T-helper 9 cell (primary cell): ENCODE measurements at places on chromosomes 7 and 10.

- no peak for DNase-seq
These were observed 38.1 kb upstream of the PIK3AP1 start for GRCh38 chr10:96758423-96758822.

- no peak for DNase-seq
These were observed 61.9 kb upstream of the CACUL1 start for GRCh38 chr10:118816471-118817168.

GRCh38 chr10:77287647-77288120 is 349.9 kb downstream of the KCNMA1 start:
- no peak for DNase-seq

GRCh38 chr10:33708561-33708960 is 374.1 kb upstream of the NRP1 start:
- no peak for DNase-seq

DNA sequence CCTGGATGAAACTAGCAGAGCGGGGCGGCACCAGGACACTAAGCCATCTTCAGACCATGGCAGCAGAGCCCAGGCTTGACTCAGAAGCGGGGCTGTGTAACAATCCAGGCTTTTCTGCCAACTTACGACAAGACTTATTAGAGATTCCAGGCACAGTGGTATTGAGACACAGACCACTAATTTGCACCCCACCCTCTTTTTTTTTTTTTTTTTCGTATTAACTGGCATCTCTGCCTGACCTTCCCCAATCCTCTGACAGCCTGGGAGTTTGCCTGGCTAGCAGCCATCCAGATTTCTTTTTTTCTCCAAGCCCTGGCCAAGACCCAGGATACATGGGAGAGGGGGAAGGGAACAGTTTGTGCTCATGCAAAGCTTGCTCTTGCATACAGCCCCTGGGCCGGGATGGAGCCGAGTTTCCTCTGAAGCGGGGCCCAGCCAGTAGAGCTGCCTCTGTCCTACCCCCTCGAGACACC is 182.4 kb downstream of the PLXNA4 start:
- no peak for DNase-seq

DNA sequence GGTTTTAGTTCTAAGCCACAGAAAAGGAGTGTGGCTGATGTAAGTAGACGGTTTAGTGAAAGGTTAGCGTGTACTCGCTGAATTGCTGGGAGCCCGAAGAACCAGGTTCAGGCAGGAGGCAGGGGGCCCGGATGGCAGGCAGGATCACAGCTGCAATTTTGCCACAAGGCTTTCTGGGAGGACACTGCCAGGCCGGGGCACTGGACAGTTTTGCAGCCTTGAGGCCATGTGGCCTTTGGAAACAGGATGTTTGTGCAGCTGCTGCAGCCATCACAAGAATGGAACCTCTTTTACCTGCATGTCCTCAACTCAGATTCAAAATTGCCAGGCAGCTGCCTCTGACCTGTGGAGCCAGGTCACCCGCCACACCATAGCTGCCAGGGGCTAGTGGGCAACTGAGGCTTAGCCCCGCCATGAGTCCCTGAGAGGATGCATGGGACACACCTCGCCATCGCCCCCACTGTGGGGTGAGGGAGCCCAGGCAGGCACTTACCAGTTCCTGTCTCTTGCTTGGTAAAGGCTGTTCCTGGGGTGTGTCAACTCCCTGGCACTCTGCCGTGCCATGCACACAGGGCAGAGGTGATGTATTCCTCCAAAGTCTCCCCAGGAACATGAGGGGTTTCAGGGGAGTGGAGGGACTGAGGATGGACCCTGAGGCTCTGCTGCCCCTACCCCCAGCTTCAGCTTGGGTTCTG is 188.6 kb downstream of the RPS24 start:
- no peak for DNase-seq

DNA sequence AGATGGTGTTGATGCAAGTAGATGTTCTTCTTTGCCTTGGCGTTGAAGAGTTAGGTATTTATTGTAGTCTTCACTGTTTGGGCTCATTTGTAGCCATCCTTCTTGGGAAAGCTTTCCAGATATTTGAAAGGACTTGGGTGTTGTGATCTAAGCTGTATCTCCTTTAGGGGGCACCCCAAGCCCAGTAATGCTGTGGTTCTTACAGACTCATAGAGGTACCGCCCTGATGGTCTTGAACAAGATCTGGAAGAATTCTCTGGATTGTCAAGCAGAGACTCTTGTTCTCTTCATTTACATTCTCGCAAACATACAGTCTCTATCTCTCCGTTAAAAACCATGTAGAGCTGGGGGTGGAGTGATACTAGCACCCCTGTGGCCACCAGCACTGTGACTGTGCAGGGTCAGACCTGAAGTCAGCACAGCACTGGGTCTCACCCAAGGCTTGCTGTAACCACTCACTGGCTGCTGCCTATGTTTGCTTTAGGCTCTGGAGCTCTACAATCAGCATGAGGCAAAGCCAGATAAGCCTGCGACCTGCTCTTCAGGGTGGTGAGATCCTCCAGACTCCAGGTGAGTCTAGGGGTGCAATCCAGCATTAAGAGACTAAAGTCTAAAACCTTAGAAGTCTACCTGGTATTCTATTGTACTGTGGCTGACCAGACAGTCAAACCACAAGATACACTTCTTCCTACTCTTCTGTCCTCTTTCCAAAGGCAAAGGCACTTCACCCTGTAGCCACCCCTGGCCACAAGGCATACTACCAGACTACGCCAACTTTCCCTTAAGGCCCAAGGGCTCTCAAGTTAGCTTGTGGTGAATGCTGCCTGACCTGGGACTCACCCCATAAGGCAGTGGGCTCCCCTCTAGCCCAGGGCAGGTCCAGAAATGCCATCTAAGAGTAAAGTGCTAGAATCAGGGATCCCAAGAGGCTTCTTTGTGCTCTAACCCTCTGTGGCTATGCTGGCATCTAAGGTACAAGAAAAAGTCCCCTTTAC is 209.7 kb upstream of the TMEM196 start:
- DNase-seq, result no peak

GRCh38 chr7:102392330-102392729 is 3.8 kb upstream of the PRKRIP1 start:
- DNase-seq, result no peak

DNA sequence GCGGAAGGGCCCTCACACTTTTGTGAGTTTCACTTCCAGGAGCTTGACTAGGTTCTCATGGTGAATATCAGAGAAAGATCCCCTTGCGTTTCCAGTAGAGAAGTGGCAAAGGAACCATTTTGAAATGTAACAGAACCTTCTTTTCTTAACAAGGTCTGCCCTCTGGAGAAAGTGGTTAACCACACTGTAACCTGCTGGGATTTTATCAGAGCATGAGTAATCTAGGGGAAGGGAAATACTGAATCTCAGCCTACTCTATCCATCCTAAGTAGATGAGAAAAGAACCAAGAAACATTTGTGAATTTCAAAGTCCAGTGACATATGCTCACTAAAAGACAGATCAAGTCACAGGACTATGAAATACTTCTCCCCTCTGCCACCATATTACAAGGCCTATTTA is 235.5 kb downstream of the ZEB1 start:
- DNase-seq, result no peak

DNA sequence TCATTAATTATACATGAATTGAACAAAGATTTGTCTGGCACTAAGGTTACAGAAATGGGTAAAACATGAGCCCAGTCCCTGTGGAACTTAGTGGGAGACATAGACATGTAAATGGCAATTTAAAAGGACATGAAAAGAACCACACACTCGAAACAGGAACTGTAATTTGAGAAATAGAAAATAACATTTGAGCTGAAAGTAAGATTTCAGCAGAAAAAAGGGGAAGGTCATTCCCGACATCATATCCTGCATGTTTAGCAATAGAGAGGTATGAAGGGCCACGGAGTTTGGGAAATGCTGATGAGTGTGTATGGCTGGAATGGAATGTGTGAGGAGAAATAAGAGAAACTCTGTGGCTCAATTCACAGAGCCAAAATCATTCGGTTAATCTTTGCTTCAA is 175.4 kb upstream of the AHR start:
- DNase-seq, result no peak

DNA sequence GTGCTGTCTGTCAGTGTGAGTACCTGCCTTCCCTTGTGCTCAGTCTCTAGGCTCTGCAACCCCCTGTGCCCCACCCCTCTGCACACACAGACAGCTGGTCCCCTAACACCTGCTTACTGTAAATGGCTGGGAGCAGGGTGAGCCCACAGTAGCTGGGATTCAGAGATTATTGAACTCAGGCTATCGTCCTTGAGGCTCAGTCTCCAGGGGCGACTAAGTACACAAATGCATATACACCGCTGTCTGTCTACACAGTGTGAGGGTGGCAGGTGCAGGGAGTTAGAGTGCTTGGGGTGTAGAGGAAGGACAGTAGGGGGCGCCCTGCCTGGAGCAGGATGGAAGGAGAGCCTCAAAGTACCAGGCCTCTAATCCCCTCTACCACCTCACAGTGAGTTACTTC is 12.9 kb downstream of the UPP1 start:
- no peak for DNase-seq

DNA sequence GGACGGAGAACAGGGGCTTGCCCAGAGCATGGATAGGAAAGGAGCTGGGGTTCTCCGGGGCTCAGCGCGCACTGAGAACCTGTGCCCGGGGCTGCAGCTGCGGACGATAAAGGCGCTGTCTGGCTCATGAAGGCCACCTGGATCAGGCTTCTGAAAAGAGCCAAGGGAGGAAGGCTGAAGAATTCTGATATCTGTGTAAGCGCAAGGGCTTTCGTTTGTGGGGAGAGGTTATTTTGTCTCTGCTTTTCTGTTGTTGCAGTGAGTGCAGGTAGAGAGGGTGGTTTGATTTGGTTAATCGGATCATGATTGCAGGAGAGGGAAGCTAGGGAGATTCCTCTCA is 250.5 kb downstream of the NSUN6 start:
- DNase-seq, result no peak

DNA sequence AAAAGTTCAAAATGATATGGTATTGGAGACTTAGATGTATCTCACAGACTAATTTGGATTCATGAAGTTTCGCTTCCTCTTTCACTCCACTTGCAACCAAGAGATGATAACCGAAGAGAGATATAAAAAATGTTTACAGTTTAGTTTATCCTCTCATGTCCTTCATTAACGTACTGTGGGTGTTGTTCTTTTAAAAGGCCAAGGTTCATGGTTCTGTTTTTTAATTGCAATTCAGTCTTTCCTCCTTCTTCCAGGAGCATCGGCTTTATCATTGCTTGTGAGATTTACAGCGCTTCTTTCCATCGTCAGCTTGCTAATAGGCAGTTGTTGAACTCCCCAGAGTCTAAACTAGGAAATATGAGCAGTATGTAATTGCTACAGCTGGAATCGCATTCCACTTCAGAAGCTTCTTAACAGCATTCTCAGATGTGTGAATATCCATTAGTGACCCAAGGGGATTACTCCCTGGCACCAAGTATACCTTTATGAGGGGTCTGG is 75.9 kb upstream of the HGF start:
- no peak for DNase-seq

- no peak for DNase-seq
These were observed 606.5 kb upstream of the PFKP start for GRCh38 chr10:2460812-2461211.

- DNase-seq, result no peak
These were observed 40.3 kb upstream of the KAT6B start for GRCh38 chr10:74786126-74786525.

DNA sequence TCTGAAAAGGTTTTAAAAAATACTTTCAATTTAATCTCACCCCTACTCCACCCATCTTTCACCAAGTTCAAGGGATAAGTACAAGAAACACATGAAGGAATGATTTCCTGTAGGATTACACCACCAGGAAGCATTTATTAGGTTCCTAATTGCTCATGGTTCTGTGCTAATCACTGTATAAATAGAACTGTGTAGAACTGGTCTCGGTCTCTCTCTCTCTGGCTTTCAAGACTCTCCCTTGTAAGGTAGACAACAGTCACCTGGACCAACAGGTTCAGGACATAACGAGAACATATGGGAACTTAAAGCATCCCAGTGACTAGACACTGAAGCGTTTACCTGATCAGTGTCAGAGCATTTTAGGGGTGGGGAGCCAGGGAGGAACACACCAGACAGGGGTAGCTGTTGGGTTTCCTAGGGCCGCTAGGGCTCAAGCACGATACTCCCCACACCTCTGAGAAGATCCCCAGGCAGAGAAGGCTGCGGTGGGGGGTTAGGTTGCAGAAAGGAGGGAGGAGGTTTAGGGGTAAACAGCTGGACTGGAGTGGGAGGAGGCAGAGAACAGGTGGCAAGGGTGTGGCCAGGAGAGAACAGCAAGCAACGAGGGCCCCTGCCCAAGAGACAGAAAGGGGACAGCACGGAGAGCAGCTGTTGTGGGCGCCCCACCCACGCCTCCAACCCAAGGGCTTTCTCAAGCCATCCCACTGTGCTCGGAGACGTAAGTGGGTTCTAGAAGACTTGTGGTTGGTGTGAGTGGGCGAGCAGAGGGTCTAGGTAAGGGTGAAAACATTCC is 52.5 kb upstream of the USP6NL start:
- DNase-seq, result no peak

- no peak for DNase-seq
These were observed 101.1 kb downstream of the TPST1 start for GRCh38 chr7:66306243-66306642.

DNA sequence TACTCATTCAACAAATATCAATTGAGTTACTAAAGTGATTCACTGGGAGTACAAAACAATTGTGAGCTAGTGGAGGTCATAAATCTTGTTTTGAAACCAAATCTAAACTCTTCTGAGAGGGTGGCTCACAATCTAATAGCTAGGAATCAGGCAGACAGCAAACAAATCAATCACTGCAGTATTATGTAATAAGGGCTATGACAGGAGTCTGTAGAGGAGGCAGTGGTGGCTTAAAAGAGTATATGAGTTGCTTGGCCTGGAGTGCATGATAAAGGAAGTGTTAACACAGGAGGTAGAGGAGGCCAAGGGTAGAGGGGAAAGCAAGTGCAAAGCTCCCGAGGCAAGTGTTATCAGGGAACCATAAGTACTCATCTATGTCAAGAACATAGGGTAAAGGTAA is 16.5 kb downstream of the MYPN start:
- no peak for DNase-seq

DNA sequence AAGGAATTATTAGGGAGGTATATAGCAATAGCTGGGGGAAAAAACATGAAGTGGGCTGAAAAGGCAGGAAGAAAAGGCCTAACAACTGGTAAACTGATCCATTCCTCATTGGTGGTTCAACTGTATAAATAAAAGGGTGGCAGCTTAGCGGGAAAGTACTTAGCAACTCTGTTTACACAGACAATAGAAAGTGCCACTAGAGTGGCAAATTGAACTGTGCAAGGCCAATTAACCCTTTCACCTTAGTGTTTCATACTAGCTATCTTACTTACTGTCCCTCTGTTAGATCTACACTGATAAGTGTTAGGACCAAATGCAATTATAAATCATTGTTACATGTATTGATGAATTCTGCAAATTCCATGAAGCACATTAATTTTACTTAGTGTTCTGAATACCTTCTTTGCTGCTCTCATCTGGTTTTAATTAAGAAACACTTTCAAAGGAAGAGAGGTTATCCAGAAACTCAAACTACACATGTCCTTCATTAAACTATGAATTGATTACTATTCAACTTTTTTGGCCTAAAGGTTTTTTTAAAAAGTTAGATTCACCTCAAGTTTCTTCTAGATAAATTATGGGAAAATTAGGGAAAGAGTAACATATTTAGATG is 28.0 kb downstream of the DNAJC1 start:
- no peak for DNase-seq

GRCh38 chr7:46007194-46007593 is 86.1 kb upstream of the IGFBP3 start:
- no peak for DNase-seq

- peak; percentile 4 for DNase-seq
These were observed at the start of gene SLC26A5 for GRCh38 chr7:103446049-103446520. Gene SLC26A5, minus strand, starts transcription at chr7:103446207. Its CDS starts 24,693 bp downstream, at chr7:103421514.
